Kasumi-1 (cell line): ENCODE measurements at places on chromosomes 2 and 18.
A peak's percentile ranks its signal among the peaks of the same experiment; 100 is the strongest.

DNA sequence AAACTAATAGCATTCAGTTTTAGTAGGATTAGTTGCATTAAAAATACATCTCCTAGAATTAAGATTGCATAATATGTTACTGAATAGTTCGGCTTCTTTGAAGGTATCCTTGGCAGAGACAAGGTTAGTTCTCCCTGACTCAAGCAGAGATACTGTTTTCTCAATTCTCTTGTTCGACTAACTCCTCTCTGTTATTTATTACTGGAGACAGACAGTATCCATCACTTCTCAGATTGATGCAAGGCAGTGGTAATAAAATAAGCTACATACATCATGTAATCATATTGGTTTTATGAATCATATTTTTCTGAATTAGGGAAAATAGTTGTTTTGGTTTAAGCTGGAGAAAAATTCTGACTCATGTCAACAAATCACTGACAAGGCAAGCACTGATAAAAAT, 134.8 kb downstream of the SLC8A1 start:
- DNase-seq: no peak

- no peak for DNase-seq
Observed at GRCh38 chr18:35424356-35424755, 47.2 kb upstream of the ZNF396 start.

- DNase-seq: no peak
Observed at GRCh38 chr18:2822213-2822921, 24.4 kb upstream of the EMILIN2 start.

GRCh38 chr2:13481201-13481600, 764.5 kb downstream of the TRIB2 start:
- DNase-seq: no peak

DNA sequence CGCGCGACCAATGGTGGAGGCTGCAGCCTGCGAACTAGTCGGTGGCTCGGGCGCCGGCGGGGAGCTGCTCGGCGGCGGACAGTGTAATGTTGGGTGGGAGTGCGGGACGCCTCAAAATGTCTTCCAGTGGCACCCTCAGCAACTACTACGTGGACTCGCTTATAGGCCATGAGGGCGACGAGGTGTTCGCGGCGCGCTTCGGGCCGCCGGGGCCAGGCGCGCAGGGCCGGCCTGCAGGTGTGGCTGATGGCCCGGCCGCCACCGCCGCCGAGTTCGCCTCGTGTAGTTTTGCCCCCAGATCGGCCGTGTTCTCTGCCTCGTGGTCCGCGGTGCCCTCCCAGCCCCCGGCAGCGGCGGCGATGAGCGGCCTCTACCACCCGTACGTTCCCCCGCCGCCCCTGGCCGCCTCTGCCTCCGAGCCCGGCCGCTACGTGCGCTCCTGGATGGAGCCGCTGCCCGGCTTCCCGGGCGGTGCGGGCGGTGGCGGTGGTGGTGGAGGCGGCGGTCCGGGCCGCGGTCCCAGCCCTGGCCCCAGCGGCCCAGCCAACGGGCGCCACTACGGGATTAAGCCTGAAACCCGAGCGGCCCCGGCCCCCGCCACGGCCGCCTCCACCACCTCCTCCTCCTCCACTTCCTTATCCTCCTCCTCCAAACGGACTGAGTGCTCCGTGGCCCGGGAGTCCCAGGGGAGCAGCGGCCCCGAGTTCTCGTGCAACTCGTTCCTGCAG, at the start of gene HOXD9:
TSS of gene HOXD9 (plus strand) at position 37 of the 728 bp plus-strand sequence. CDS start at position 87, 50 bp downstream.
- no peak for DNase-seq

DNA sequence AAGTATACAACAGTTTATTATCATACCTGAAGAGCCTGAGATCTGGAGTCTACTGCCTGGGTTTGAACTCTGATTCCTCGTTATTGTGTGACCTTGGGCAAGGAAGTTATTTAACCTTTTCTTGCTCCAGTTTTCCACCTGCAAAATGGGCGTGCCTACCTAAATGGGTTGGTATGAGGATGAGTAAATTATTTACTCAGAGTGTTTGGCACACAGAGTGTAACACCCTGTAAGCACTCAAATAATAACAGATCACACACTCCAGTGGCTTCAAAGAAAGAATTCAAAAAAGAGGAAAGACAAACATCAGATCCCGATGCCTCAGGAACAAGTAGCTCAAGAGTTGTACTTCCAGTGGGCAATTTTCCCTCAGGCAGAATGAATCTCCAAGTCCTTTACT, 2.4 kb downstream of the SRD5A2 start:
- no peak for DNase-seq

DNA sequence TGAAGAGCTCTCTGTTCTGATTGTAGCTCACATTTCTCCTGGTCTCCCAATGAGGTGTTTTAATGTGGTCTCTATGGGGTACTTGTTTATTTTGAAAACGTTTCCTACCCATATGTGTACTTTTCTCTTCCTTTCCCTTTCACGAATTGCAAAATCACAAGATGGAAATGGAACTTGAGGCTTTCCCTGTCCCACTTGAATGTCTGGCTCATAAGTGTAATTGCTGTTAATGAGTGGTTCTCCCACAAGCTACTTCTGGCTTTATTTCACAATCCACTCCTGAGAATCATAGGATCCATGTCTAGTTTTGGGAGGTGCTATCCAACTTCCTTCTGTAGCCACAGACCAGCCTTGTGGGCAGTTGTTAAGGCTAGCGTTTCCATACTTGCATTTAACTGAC, 81.1 kb upstream of the CAVIN2 start:
- DNase-seq: peak; percentile 43

- DNase-seq: no peak
Observed at GRCh38 chr18:63267975-63268721, 51.4 kb downstream of the BCL2 start.

DNA sequence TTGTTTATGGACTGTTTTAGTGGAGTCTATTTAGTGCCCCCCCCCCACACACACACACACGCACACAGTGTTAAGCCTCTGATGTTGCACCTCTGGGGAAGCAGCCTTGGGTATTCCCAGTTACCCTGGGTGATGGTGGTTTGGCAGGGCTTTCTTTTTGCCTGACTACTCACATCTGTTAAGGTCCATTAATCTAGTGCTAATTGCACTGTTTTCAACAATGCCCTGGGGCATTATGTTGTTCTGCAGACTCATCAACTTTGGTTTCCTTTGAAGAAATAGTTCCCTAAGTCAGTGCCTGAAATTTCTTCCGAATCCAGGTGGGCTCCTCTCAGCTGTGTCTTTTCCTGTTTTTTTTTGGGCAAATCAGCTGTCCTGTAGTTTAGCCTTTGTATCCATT, 34.7 kb downstream of the SPOPL start:
- no peak for DNase-seq
